ENCODE measurements at places on chromosomes 3 and 15.
A peak's percentile ranks its signal among the peaks of the same experiment; 100 is the strongest.

DNA sequence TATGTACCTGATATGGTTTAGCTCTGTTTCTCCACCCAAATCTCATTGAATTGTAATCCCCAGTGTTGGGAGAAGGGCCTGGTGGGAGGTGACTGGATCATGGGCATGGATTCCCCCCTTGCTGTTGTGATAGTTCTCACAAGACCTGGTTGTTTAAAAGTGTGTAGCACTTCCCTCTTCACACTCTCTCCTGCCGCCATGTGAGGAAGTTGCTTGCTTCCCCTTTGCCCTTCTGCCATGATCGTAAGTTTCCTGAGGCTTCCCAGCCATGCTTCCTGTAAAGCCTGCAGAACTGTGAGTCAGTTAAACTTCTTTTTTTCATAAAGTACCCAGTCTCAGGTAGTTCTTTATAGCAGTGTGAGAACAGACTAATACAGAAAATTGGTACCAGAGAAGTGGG, 93.1 kb downstream of the C3orf70 start:
- no peak for DNase-seq

DNA sequence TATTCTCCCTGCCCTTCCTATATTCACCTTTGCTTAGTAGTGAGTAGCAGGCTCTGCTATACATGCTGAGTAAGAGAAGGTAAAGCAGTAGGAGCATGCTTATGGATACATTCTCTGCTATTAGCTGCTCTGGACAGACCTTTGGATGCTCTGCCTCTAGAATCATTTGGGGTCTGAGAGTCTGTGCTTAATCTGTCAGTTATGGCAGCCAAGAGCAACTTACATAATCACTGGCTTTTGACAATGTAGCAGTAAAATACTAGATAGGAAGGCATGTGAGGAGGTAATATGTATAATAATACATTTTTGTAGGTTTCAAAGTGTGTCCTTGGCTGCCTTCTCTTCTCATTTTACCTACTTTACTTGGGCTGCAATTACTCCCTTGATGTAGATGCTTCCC, 277.7 kb downstream of the GAP43 start:
- no peak for DNase-seq

DNA sequence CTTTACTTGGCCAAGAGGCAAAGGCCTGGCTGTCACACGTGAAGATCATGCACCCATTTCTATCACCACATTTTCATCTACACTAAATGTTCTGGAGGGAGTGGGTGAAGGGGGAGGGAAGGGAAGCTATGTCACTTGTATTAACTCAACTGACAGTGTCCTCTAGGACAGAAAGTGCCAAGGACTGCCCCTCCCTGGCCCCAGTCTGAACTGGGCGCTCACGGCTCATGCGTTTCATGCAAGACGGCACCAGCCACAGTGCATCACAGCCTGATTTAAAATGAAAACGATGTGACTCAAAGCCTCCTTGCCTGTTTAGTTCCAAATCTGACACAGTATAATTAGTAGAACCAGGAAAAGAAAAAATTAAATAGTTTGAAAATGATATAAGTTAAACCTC, 20.8 kb upstream of the RAD18 start:
- no peak for DNase-seq

DNA sequence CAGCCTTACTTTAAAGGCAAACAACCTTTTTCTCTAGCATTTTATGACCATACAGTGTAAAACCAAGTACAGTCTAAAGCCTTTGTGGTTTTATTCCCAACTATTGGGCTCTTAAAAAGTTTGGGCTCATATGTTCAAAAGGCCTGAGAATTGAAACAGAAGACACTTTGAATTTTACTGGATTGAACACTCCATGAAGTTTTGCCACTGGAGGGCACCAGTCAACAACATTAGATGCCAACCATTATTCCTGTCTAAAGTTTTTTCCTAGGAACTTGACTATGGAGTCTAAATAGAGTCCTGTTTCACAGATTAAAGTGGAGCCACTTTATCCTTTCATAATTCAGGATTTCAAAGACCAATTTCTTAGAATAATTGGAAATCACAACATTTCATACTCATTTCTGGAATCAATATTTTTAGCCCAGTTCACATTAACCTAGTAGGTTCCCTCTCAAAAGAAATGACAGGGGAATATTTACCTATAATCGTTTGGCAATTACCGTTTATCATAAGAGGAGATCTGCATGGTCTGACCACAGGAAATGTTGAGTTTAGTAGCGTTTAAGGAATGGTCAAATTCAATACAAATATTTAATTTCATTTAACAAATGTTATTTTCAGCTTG, 244.1 kb upstream of the PDZRN3 start:
- DNase-seq: peak; percentile 9

DNA sequence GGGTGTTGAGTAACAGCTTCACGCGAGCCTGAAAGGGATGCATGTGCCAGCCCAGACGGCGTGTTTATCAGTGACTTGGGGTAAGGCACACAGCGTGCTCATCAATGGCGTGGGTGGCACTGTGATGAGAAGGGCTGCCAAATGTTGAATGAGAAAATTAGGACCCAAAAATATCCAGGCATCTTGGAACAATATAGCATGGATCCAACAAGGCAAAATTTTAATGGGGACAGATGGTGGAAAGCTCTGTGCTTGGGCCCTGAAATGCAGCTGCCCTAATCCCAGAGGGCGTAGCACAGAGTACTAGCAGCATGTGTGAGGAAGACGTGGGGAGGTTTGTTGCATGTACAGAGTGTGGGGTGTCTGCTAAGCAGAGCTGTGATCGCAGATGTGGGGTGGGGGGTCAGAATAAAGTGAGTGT, 48.9 kb downstream of the SSUH2 start:
- DNase-seq: no peak
